ENCODE measurements at places on chromosomes 2 and 18.

- no peak for DNase-seq
These were observed 28.5 kb downstream of the GALNT1 start for GRCh38 chr18:35610089-35610488.

DNA sequence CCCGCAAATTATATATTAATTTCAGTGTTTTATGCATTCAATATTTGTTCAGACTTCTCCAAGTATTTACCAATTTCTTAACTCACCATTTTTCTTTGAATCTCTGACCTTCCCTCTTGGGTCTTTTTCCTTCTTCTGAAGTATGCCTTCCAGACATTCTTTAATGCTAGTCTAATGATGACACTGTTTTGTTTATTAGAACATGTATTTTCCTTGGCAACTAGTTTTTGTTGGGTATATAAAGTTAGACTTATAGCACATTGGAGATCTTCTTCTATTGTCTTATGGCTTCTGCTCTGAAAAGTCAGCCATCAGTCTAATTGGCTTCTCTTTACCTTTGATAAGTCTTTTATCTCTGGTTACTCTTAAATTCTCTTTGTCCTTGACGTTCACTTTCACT lies 423.2 kb upstream of the NRP2 start:
- DNase-seq = no peak

- DNase-seq = no peak
These were observed 2.8 kb upstream of the SLC20A1 start for GRCh38 chr2:112642966-112643365.

DNA sequence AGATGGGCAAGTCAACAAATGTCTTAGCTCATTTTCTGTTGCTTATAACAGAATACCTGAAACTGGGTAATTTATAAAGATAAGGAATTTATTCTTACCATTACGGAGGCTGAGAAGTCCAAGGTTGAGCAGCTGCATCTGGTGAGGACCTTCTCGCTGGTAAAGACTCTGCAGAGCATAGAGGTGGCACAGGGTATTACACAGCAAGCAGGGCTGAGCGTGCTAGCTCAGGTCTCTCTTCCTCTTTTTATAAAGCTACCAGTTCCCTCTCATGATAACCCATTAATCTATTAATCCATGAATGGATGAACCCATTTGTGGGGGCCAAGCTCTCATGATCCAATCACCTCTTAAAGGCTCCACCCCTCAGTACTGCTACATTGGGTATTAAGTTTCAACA lies 109.1 kb downstream of the CDK15 start:
- no peak for DNase-seq

GRCh38 chr2:200405599-200406298 lies 99.3 kb downstream of the SPATS2L start:
- no peak for DNase-seq

GRCh38 chr2:220143336-220143735 lies 515.9 kb downstream of the SLC4A3 start:
- DNase-seq = no peak

DNA sequence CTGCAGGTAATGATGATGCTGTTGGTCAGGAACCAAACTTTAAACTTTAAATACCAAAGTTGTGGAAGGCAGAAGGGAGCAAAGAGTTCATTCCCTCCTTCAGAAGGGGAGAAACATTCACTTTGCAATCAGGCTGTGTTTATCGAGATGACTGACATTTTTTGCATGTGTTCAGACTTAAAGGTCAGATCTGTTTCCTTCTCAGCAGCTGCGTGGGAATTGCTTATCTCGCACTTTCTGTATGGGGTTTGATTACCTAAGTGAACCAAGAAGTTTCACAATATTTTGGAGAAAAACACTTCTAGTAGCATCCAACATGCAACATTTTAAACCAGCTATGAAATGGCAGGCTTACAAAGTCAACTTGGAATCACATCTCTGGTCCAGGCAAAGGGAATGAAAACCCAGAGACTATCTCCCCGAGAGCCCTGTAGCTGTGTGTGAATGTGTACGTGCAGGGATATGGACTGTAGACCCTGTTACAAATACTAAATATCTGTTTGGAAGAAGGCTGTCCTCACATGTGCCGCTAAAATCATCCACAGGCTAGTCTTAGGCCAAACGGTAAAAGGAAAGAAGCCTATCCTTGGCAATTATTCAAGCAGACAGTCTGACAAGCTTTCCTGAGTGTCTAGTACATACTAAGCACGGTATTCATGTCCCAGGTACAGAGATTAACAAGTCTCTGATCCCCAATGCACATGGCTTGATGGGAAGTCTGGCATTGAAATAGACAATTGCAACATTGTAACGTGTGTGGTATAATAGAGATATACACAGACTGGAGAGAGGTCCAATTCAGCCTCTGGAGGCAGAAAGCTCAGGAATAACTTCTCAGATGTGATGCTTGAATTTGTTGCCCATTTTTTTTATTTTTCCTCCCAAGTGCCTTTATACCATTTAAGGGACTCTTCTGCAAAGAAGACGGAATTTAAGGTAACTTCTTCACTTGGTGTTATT lies 483.1 kb downstream of the DPP10 start:
- DNase-seq = no peak

DNA sequence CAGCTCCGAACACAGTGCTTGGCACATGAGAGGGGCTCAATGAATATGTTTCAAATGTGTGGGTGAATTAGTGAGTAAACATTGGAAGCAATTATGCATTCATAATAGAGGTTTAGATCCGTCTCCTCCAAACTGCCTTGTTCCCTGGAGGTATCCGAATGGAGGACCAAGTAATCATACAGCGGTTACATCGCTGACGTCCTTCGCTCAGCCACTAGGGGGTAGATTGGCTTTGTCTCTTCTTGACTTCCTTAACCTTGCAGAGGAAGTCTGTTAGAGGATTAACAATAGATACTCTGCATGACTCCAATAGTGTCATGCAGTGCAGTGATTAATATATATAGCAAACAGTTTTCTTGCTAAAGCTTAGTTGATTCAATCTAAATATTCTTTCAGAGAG lies 517.0 kb downstream of the PTPRM start:
- DNase-seq = no peak

DNA sequence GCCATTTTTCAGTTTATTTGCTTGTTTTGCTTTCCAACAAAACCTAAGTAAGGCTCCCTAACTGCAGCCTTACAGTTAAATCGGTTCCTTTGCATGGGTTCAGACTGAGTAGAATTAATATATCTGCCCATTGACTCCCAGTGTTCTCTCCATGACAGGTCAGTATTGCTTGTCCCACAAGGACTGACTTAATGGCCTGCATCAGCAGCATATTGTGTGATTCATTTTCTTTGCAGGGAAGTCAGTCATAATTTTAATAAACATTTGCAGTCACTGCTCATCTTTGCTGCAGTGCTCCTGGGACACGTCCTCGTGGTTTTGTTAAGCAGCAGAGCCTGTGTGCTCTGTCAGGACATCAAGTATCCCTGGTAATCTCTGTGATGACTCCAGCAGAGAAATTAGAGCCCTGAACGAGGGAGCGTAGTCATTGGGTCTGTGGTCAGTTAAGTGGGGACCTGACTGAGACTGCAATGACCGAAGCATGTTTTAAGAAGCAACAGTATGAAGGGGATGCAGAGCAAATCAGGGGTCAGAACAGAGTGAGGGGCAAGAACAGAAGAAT lies 93.3 kb downstream of the CDH20 start:
- no peak for DNase-seq

GRCh38 chr2:29323301-29323700 lies 208.1 kb downstream of the CLIP4 start:
- no peak for DNase-seq

DNA sequence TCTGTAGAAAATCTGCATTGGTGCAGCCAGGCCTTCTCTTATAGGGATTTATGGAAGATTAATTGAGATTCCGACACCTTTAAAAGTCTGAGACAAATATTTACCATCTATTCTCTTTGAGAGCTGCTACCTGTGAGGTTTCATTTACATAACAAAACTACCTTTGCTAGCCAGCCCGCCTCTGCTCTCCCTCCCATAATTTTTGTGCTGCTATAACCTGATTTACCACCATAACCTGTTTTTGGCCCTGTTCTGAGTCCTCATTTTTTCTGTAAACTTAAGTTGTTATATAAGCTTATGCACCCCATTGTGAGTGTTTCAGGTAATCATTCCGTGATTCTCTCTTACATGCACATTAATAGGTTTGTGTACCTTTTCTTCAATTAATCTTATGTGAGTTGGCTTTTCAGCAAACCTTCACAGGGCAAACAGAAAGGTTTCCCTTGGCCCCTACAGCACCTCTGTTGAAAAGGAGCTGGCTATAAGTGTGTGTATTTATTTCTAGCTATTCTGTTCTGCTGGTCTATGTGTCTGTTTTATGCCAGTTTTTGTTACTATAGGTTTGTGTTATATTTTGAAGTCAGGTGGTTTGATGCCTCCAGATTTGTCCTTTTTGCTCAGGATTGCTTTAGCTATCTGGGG lies 114.9 kb upstream of the XIRP2 start:
- DNase-seq = no peak

GRCh38 chr18:43596105-43596712 lies 318.9 kb upstream of the SYT4 start:
- DNase-seq = no peak

GRCh38 chr18:76054156-76054555 lies 440.9 kb downstream of the ZNF516 start:
- no peak for DNase-seq

- peak; percentile 28 for DNase-seq
These were observed 86.0 kb downstream of the CDC42EP3 start for GRCh38 chr2:37585295-37585908.

DNA sequence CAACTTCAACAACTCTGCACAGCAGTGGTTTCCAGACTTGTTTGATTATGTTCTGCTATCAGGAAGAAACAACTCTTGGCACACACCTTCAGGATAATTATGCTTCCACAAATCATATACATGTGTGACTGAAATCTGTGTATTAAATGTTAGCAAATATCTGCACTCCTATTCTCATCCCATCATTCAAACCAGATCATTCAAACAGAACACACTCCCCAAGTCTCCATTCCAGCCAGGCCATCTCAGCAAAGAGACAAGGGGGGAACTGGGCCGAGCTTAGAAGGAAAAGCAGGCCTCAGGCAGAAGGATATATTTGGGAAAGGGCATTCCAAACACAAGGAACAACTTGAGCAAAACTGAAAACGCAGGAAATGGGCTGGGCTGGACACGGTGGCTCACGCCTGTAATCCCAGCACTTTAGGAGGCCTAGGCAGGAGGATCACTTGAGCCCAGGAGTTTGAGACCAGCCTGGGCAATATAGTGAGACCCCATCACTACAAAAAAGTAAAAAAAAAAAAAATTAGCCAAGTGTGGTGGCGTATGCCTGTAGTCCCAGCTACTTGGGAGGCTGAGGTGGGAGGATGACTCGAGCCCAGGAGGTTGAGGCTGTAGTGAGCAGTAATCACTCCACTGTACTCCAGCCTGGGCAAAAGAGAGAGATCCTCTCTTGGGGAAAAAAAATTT lies 62.7 kb downstream of the ZFP36L2 start:
- no peak for DNase-seq

DNA sequence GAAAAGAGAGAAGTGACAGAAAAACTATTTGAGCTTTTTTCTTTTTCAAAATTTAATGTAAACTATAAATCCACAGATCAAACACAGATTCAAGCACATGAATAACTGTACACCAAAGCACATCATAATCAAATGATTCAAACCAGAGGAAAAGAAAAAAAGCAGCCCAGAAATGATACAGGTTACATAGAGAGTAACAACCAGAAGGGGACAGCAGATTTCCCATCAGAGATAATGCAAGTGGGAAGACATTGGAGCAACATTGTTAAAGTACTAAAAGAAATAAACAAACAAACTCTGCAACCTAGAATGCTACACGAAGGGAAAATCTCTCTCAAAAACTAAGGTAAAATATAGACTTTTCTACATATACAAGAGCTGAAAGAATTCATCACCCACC lies 34.5 kb downstream of the CMPK2 start:
- DNase-seq = no peak

GRCh38 chr2:96692094-96692971 lies 47.5 kb downstream of the LMAN2L start:
- no peak for DNase-seq

DNA sequence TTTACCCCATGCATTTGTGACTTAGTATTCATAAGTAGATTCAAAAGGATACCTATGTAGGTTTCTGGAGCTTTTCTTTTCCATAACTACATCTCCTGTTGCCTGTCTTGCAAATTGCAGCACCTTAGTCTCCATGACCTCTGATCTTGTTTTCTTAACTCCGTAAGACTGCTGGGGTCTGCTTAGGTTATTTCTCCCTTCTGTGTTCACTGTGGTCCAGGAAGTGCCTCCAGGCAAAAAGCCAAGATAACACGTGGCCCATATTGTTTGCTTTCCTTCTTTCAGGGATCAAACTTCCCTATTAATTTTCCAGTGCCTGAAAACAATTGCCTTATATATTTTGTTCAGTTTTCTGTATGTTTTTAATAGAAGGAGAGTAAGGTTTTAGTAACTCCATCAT lies 86.4 kb downstream of the GCA start:
- DNase-seq = no peak

- DNase-seq = no peak
These were observed 52.7 kb upstream of the NCK2 start for GRCh38 chr2:105691947-105692390.

GRCh38 chr18:7236933-7237332 lies 6.0 kb downstream of the LRRC30 start:
- no peak for DNase-seq
